ENCODE measurements at places on chromosomes 2 and 18.

- no peak for DNase-seq
These were observed 182.0 kb upstream of the SP5 start for GRCh38 chr2:170533156-170533555.

GRCh38 chr2:105294046-105294445 lies 35.5 kb downstream of the TGFBRAP1 start:
- no peak for DNase-seq

- no peak for DNase-seq
These were observed 644 bp upstream of the DYM start for GRCh38 chr18:49460976-49461601.

- DNase-seq: no peak
These were observed 86.9 kb upstream of the ZC3H15 start for GRCh38 chr2:186399082-186399644.

DNA sequence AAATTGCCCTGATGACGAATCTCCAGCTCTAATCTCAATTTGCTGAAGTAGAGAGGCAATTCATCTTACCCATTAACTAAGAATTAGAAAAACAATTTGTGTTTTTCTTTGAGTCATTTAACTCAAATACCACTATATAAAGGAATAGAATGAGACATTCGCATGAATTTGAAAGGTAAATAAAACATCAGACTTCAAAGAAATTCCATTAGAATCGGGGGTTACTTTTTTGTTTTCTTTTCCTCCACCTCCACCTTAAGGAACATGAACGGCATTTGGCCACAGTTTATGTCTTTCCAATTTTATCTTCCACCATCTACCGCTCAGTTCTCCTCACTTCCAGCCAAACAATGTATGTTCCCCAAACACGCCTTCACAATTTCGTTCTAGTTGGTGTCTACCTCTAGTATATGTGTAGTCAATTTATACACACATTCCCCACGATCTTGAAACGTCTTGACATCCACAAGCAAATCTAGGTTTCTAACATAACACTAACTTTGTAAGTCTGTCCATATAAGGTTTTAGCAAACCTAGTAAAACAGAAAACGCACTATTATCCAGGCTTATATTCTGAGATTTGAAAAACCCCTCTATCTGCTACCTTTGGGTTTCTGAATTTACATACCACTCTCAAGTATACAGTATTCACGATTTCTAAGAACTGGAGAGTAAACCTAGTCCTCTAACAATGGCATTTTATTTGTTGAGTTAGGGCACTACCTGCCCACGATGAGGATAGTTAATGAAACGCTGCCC lies 1.2 kb upstream of the SMCHD1 start:
- no peak for DNase-seq

DNA sequence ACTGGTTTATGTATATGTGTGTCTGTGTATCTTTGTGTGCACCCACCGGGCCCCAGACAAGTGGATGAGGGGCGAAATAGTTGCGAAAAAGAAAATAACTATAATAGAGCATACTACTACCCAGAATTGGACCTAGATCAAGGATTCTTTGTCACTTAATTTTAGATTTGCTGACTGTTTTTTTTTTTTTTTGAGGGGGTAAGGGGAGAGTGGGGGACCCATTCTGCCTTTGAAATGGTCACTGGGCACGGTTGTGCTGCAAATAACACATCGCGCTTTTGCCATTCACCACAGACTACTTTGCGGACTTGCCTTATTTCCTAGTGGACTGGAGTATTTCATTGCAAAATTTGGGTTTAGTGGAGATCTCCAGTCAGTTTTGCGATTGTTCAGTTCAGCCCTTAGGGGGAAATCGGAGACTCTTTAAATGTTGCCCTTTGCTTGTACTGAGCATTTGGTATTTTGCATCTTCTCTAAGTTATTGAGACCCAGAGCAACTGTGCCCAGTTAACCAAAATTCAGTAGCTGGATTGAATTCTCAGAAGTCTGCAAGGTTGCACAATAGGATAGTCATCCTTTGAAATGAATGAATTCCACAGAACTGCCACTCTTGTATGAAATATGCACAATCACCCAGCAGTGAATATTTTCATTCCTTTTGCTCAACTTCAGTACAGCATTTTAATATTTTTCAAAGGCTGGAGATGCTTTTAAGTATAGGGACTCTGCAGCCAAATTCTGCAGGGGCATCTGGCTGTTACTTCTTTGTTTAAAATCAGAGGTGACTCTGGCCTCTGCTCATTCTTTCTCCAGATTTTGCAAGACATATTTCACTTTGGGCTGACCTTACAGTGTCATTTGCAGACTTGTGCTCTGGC lies 2.9 kb downstream of the TRIB2 start:
- DNase-seq: no peak

DNA sequence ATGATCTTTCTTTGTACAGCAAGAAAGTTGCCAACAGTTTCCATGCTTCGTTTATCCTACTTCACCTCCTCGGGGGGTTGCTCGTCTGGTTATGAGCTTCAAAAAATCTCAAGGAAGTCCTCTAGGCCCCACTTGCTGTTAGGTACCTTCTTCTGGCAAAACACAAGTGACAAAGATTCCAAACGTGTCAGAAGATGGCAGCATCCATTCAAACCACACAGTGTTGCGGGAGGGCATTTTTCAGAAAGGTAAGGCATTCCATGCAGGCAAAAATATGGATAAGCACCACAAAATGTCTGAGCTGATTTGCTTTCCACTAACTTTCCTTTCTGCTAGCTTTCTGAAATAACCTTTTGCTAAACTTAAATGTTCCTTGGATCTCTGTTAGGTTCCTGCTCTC lies 13.2 kb upstream of the OR6B3 start:
- DNase-seq: no peak

- peak; percentile 55 for DNase-seq
These were observed 74.7 kb downstream of the TNFRSF11A start for GRCh38 chr18:62399781-62400308.

DNA sequence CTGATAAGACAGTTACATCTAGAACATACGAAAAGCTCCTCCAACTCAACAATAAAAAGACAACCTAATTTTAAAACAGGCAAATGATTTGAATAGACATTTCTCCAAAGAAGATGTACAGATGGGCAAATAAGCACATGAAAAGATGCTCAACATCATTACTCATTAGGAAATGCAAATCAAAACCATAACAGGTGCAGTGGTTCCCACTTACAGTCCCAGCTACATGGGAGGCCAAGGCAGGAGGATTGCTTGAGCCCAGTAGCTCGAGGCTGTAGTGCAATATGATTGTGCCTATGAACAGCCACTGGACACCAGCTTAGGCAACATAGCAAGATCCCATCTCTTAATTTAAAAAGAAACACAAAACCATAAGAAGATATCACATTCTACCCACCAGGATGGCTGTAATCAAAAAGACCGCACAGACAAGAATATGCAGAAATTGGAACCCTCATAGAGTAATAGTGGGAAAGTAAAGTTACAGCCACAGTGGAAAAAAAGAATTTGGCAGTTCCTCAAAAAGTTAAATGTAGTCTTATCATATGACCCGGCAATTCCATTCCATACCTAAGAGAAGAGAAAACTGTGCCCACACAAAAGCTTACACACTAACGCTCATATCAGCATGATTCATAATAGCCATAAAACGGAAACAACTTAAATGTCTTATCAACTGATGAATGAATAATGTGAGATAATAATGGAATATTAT lies 30.5 kb upstream of the ARMC9 start:
- DNase-seq: no peak

DNA sequence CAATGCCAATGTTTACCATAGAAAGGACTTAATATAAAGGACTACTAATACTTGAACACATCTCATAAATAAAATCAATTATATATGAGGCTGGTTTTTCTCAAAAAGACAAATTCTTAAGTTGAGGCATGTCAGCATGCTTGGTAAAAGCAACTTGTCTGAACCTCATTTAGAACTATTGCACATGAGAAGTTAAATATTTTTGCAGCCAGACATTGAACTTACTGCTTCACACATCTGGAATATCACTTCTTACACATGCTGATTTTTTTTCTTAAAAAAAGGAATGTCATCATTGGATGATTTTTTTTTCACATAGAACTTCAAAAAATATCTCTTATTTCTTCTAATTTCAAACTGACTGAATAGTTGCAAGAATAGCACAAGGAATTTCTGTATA lies 609.0 kb downstream of the EPHA4 start:
- DNase-seq: no peak

- DNase-seq: no peak
These were observed 370.4 kb downstream of the SOCS6 start for GRCh38 chr18:70659036-70659925.

DNA sequence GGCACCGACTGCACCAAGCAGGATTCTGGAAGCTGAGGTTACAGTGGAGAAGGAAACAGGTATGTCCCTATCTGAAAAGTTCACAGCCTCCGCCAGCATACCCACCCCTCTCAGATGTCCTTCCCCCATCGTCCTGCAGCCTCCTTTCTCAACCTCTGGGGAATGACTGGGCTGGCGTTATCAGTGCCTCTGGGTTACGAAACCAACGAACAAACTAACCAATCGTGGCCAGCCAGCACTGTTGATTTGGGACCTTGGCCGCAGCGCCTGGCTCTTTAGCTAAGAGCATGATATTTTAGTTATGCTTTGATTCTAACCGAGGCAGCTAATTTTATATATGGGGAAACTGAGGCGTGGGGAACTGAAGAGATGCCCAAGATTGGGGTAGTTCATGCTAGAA lies 233.0 kb downstream of the TFCP2L1 start:
- DNase-seq: no peak

GRCh38 chr2:37629529-37629928 lies 41.9 kb downstream of the CDC42EP3 start:
- DNase-seq: no peak

- DNase-seq: no peak
These were observed 963 bp downstream of the ERFE start for GRCh38 chr2:238159661-238160205.

DNA sequence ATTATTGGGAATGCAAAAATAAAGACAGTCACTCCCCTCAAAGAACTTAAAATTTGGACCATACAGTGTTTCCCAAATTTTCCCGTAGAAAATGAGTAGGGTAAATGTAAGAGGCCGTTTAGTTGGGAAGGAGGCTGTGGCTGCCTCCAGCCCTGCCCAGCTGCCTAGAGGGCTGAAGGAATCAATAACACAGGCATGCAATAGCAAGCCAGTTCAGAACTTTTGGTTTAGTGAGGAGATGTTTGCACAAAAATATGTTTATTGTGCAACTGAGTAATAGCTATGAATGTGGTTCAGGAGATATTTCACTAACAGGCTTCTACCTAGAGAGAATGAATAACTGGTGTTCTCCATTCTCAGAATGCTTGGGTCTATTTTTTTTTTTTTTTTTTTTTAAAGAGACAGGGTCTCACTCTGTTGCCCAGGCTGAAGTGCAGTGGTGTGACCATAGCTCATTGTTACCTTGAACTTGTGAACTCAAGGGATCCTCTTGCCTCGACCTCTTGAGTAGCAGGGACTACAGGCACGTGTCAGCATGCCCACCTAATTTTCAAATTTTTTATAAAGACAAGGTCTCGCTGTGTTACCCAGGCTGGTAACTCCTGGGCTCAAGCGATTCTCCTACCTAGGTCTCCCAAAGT lies 23.6 kb downstream of the UGP2 start:
- DNase-seq: no peak

DNA sequence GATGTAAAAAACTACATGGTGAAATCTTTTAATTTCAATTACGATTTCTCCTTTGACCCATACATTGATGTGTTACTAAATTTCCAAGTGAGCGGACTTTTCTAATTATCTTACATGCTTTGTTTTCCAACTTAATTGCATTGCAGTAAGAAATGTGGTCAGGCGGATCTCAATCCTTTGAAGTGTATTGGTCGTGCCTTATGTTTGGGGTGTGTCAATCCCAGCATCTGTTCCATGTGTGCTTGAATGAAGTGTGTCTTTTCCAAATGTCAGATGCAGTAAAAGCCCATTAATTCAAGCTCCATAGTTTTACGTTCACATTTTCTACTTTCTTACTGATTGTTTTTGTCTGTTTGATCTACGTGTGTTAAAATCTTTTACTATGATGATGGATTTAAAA lies 113.1 kb downstream of the UXS1 start:
- DNase-seq: no peak

DNA sequence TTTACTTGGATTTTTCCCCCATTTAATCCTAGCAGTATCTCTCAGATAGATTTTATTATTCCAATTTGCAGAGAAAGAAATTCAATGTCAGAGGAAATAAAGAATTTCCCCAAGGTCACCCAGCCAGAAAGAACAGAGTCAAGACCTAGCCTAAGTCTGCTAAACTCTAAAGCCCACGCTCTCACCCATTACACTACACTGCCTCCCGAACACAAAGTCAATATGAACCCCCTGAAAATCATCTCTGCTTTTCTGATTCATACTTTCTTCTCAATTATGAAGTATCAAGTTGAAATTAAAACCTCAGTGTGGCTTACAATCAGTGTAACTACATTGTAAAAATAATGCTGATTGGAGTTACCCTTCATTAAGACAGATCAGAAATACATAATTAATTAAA lies 89.6 kb downstream of the METTL8 start:
- DNase-seq: no peak

- no peak for DNase-seq
These were observed 131.5 kb upstream of the MEIS1 start for GRCh38 chr2:66303471-66303870.

DNA sequence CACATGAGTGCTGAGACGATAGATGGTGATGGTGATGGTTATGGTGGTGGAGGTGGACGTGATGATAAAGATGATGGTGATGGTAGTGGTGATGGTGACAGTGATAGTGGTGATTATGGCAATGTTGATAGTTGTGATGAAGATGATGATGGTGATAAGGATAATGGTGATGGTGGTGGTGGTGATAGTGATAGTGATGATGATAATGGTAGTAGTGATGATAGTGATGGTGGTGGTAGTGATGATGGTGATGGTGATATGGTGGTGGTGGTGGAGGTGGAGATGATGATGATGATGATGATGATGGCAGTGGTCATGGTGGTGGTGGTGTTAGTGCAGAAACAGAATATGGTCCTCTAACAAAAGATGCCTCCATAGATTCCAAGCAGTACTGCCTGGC lies 10.3 kb downstream of the ANTXR1 start:
- no peak for DNase-seq

- no peak for DNase-seq
These were observed 1.5 kb downstream of the LOXL3 start for GRCh38 chr2:74551942-74552913.

DNA sequence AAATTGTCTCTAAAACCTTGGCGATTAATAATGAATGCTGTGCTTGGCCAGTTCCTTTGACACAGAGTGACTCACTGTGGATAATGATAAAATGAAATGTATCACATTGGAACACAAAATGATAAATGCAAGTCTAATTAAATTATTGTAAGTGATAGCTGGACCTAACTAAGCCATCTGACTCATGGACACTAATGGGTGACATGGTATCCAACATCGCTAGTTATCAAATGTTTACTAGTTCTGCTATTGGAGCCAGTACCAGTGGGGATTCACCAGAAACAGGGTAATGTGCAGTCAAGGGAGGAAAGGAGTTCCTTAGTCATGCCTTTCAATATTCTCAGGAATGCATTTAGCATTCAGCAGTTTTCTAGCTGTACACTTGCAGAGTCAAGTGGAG lies 736.3 kb upstream of the ACVR2A start:
- no peak for DNase-seq

DNA sequence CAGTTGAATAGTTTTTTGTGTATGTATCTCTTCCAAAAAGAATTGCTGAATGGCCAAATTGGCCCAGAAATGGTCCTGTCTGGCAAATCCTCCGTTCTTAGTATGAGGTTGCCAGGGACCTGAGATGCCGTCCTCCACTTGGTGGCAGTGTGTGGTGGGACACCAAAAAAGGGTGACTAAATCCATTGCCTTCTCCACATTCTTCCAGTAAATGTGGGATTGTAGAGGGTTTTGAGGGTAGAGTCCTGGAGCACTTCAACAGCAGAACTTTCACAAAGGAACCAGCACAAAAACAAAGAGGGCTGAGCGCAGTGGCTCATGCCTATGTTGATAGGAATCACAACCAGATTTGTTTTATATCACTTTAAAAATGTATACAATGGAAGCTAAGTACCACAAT lies 199.9 kb downstream of the BCL2 start:
- DNase-seq: peak; percentile 44
